ENCODE measurements at places on chromosomes 3 and 15.

- no peak for DNase-seq
Observed at GRCh38 chr3:128415773-128416577, 50.7 kb downstream of the DNAJB8 start.

GRCh38 chr3:25472731-25473130 lies 44.7 kb downstream of the RARB start:
- no peak for DNase-seq

- DNase-seq: no peak
Observed at GRCh38 chr3:156664831-156665178, 9.6 kb upstream of the TIPARP start.

- no peak for DNase-seq
Observed at GRCh38 chr15:93987068-93987467, 244.3 kb upstream of the MCTP2 start.

- no peak for DNase-seq
Observed at GRCh38 chr3:26346497-26346896, 276.1 kb upstream of the LRRC3B start.

GRCh38 chr3:193812791-193813500 lies 219.9 kb downstream of the OPA1 start:
- no peak for DNase-seq

- no peak for DNase-seq
Observed at GRCh38 chr15:23033979-23034378, 5.4 kb downstream of the TUBGCP5 start.

GRCh38 chr3:62724503-62724902 lies 150.7 kb downstream of the CADPS start:
- no peak for DNase-seq

- DNase-seq: no peak
Observed at GRCh38 chr3:185717121-185717520, 107.7 kb downstream of the IGF2BP2 start.

DNA sequence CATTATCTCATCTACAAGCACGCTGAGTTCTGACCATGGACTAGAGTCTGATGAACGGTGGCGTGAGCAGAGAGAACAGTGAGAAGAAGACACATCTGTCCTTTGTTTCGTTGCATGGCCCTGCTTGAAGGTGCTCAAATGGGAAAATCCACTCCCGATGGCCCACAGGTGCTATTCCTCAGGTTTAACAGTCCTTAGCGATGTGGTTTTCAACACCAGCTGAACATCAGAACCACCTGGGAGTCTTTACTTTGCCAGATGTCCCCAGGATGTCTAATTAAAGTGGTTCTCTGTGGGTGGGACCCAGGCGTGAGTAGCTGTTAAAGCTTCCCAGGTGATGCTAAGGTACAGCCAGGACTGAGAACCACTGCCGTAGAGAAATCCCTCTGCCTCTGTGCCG lies 13.0 kb downstream of the ADAMTS17 start:
- DNase-seq: no peak

DNA sequence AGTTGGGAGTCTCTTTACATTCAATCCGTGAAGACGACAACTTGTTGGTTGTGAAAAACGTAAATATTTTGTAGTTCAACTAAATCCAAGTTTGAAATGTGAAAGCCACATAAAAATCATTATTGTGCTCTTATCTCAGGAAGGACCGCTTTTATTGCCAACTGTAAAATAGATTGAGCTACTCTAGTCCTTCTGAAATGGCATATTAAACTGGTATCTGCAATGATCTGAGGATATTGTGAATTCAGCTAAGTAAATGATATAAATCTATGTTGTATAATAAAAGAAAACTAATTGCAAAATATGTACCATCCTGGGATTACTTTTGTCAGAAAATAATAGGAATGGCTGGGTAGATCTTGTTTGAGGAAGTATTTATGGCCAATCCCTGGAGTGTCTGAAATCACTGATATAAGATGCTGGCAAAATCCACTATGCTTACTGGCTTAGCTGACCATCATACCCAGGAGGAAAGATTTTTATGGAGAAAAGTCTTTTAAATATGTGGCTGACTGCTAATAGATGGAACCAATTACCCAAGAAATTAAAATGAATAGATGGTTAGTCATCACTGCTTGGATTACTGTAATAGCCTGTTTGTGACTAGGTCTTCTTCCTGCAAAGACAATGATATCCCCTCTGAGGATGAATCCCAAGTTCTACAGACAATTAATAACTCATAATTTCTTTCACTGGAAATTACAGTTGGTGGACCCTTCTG lies 191.8 kb downstream of the SEMA6D start:
- DNase-seq: no peak

- DNase-seq: no peak
Observed at GRCh38 chr15:69060041-69060481, 45.6 kb downstream of the NOX5 start.

DNA sequence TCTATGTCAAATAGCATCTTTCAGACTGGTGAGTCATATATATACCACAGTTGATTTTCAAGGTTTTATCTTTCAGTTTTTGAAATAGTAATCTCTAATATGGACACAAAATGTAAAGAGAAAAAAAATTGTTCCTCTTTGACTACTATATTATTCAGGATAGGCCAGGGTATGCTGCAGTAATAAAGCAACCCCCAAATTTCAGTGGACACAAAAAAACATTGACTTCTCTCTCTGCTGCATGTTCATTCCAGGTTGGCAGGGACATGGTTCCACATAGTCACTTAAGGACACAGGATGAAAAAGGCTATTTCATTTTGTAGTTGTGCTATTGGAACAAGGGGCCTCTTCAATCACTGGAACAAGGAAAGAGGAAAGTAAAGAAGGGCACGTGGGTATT lies 28.6 kb downstream of the BMF start:
- no peak for DNase-seq

GRCh38 chr15:44711743-44712345 lies 527 bp downstream of the B2M start:
- DNase-seq: peak; percentile 14

DNA sequence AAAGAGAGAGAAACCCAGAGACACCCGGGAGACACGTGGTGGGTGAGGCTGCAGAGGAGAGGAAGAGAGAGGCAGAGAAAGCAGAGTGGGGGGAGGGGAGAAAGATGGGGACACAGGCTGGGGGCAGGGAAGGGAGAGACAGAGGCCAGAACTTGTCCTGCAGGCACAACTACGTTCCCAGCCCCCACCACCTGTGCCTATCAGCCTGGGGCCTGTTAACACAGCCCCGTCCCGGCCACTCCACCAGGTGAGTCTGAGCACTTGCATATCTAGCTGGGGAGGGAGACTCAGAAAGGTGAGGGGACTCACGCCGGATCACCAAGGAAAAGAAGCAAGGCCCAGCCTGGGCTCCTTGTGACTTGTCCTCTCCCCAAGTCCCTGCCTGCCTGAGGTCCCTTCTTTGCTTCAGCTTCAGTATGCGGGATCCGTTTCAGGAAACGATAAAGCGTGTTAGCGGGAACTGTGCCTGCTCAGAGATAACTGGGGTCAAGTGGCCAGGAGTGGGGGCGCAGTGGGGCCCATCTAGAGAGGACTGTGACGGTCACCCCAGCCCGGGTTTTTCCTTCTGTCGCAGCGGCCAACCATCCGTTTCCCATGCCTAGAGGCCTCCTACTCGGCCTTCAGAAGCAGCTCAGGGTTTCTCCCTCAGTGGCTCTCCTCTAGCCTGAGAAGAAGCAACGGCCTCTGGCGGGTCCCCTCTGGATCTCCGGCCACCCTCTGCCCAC lies 10.3 kb downstream of the LINGO1 start:
- no peak for DNase-seq

- DNase-seq: no peak
Observed at GRCh38 chr15:60563539-60564404, 84.8 kb upstream of the ICE2 start.

DNA sequence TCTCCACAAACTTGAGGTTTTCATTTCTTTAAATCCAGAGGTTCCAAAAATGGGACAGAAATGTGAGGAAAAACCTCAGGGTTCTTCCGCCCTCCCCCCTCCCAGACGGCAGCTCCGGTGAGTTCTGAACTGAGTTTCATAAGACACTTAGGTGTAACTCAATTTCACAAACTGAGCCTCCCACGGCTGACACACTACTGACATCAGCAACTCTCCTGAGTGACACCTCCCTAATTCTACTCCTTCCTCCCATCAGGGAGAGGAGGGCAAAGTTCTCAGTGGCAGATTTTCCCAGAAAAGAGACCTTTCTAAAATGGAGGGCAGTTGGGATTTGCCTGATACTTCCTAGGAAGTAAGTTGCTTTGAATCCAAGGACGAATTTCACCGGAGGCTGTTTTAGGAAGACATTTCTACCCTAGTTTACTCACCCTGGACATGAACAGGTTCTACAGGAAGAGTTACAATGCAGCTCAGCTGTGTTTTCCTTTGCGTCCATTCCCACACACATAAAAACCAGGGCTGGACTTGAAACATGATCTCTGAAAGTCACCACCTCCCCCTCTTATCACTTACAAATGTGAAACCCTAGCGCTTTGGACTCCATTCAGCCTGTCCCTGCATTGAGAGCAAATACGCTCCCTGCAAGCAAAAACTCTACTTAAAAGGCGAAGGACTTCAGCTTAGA lies 78.1 kb upstream of the LMOD3 start:
- no peak for DNase-seq

DNA sequence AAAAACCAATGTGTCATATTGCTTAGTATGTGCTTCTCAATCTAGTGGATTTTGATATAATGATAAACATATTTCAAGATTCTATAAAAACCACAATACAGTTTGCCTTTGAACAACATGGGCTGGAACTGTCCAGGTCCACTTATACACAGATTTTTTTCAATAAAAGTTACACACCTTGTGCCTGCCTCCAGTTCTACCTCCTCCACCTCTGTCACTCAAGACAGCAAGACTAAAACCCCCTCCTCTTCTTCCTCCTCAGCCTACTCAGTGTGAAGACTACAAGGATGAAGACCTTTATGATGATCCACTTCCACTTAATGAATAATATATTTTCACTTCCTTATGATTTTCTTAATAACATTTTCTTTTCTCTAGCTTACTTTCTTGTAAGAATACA lies 5.7 kb downstream of the SETD2 start:
- no peak for DNase-seq

GRCh38 chr3:155391104-155391503 lies 97.6 kb upstream of the STRIT1 start:
- no peak for DNase-seq

DNA sequence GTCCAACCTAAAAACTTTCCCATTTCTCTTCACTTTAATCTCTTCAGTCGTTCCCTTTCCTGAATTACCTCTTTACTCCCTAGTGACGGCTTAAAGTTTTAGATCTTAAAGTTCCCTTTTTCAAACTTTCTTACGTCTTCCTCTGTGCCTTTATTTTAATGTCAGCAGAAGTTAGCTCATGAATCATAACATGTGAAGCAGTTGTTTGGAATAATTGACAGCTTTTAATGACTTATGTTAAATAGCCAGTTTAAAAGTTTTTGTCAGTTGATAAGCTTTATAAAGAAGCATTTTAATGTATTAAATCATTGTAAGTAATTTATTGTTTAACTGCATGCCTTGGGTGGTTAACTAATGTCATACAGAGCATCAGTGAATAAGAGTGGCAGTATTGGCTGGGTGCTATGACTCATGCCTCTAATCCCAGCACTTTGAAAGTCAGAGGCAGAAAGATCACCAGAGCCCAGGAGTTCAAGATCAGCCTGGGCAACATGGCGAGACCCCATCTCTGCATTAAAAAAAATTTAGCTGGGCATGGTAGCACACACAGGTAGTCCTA lies 33.9 kb downstream of the PIK3CA start:
- peak; percentile 47 for DNase-seq

- DNase-seq: no peak
Observed at GRCh38 chr15:99431661-99432091, 134.1 kb upstream of the MEF2A start.

GRCh38 chr3:14592390-14592789 lies 52.2 kb upstream of the GRIP2 start:
- DNase-seq: no peak
